ENCODE measurements at places on chromosomes 11 and 22.

- no peak for DNase-seq
Observed at GRCh38 chr22:34845391-34845790, 220.6 kb upstream of the ISX start.

DNA sequence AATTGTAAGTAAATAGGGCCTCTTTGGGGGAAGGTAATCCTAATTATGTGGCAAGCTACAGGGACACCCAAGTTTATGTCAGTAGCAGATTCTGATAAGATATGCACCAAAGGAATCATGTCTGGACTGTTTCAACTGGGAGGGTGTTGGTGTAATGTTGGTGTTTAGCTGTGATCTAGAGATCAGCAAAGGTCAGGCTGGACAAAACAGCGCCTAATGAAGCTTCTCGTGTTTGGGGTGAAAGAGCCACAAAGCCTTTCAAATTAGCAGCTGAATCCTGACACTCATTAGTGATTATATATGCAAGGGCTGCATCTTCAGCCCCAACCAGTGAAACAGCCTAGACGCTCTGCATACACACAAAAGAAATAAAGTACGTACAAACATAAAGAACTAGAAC is 106.3 kb downstream of the MPPED2 start:
- DNase-seq, result no peak

DNA sequence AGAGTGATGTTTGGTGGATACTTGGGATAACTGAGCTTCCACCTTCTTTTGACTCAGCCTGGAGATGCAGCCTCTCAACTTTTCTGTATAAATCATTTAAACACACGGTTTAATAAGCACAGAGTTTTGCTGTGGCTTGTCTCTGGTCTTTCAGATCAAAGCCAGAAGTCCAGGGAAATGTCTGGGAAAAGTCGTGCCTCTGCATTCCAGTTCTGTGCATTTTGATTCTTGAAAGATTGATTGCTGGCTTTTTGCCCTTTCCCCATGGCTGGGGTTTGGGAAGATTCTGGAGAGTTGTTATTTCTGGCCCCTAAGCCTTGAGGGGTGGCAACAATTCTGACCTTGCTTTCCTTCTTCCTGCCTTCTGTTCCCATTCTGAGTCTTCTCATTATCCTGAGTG is 154.1 kb downstream of the COMMD9 start:
- no peak for DNase-seq

- DNase-seq, result no peak
Observed at GRCh38 chr11:126640186-126640585, 284.7 kb downstream of the ST3GAL4 start.

- no peak for DNase-seq
Observed at GRCh38 chr22:37822079-37822833, 926 bp upstream of the GALR3 start.

DNA sequence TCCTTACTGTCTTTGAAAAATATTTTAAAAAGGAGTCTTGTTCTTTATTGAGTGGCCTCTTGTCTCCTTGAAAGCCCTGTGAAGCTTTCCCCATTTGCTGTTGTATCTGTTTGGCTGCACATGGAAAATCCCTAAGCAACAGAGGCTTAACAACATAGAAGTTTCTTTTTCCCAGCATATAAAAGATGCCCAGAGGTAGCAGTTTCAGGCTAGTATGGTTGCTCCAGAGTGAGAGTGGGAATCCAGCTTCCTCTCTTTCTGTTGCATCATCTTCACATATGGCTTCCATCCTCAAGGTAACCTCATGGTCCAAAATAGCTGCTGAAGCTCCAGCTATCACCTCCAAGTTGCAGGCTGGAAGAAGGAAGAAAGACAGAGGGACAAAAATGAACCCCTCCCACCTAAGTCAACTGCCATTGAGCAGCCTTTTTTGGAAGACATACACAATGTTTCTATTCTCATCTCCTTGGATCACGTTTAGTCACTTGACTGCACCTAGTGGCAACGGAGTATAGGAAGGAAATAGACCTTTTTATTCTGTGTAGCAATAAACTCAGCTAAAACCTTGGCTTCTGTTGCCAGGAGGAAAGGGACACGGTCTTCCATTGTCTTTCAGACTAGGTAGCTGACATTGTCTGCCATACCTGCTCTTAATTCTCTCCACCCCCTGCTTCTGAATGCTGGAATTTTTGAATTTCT is 5.3 kb downstream of the CSF2RB start:
- no peak for DNase-seq

DNA sequence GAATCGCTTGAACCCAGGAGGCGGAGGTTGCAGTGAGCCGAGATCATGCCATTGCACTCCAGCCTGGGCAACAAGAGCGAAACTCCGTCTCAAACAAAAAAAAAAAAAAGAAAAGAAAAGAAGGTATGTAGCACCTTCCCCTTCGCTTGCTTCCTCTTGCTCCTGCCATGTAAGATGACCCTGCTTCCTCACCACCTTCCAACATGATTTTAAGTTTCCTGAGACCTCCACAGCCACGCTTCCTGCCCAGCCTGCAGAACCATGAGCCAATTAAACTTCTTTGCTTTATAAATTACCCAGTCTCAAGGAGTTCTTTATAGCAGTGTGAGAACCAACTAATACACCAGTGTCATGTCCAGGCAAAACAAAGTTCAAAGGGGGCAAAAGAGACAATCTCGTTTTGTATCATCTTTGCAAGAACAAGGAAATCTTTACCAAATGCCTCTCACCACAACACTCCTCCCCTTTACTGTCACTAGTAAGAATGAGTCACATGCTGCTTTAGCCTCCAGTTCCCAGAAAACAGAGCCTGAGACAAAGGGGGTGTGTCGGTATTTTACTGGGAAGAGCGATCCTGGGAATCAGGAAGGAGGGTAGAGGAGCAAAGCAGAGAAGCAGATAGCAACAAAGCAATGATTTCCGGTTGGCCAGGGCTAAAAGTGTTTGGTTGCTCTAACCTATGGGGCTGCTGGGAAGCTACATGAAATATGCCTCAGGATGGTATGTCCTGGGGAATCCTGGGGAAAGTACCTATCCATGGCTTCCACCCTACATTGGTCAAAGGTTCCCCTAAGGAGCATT is 10.5 kb upstream of the MCHR1 start:
- no peak for DNase-seq

DNA sequence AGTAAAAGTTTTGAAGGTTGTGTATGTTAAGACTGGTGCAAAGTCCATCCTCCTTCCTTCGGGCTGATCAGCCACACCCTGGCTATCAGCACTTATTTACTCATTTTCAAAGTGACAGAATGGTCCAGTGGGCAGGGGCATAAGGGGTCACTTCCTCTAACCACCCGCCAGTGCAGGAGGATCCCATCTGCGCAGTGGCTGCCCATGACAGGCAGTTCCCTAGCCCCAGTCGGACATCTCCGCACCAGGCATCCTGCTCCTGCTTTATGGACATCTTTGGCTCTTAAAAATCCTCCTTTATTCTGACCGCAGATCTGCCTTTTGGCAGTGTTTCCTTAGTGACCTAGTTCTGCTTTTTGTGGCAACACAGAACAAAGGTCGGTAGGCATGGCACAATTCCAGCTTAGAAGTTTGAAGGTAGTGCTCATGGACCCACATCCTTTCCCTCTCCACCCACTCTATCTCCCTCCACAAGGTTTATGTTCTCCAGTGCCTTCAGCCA is 55.9 kb downstream of the BMAL1 start:
- DNase-seq, result no peak

- DNase-seq, result no peak
Observed at GRCh38 chr11:122852074-122852795, 13.9 kb downstream of the CRTAM start.

DNA sequence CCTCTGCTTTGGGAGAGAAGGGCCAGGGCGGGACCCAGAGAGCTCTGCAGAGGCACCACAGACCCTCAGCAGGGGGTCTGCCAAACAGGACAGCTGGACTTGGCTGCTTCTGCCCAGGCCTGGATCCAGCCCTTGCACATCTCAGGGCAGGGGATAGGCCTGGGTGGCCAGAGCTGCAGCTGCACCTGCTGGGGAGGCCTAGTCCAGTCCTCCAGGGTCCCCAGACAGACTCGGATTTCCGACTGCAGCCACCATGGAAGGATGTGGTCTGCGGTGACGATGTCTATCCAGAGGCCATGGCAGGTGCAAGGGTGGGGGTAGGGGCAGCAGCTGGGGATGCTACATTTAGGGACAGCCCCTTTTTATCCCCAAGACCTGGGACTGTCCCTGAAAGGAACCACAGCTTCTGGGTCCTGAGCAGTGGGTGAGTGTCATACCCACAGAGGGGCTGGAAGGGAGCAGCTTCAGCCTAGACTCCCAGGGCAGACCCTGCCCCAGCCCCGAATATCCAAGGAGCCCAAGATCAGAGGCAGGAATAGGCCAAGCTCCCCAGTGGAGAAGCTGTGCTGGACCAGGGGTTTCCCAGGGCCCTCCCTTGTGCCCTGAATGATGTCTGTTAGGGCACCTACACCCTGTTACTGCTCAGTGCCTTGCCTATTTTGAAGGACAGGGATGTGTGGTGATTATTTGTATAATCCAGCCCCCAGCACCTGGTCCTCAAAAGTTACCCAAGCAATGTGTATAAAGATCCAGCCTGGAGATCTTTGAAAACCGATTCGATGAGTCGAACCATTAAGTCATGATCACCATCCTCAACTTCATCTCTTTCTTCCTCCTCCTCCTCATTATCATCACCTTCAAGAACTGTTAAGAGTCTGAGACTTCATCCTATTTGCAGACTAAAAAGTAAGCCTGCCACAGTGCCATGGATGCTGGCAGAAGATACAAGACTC is 2.5 kb upstream of the IGLL5 start:
- no peak for DNase-seq

DNA sequence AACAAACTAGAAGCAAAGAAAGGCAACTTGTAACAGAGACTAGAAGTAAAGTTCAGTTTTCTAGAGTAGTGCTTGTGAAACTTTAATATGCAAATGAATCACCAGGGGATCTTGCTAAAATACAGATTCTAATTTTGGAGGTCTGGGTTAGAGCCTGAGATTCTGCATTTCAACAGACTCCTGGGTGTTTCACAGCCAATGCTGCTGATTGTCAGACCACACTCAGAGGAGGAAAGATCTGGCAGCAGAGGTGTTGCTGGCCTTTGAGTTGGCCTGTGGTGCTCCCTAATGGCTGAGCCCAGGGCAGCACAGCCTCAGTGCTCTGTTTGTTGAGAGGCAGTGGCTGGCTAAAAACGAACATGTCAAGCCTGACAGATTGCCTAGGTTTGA is 5.4 kb downstream of the CRY2 start:
- DNase-seq, result no peak

DNA sequence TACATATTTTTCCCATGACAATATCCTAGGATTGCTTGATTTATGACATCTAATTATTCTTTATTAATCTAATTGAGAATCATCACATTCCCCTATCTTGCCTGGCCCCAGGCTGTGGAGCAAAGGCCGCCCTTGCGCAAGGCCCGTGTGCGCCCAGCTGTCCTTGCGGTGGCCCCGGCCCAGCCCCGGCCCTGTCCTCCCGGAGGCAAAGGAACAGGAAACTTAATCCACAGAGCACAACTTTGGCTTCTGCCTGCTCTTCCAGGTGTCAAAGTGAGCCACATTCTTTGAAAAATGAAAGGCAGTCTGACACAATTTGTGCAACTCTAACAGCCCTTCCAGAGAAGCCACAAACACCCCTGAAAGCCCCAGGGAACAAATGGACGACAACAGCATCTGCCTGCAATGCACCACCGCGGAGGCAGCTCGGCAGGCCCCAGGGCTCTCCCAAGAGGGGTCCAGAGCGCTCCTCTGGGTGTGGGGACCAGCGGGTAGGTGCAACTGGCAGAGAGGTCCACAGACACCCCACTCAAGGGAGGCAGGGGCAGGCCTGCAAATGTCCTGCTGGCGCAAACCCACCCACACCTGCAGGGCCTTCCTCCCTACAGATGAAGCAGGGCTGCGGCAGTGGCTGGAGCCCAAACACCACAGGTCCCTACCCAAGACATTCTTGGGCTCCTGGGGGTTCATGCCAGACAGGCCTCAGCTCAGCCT is 30.3 kb downstream of the GNB1L start:
- DNase-seq, result no peak

DNA sequence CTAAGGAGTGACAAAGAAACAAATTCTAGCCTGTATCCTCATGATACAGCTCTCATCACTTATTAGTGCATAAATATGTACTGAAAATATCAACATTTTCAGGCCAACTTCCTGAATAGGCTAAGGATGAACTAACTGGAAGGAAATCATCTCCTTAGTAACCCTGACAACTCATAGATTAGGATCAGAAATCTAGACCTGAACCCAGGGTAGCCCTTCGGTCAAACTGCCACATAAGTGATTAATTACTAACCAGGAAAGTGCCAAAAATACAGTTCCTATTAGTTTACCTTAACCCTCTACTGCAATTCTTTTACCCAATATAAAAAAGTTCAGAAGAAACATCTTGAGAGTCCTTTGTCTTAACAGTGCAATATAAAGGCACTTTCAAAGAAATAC is 40.0 kb downstream of the AMBRA1 start:
- no peak for DNase-seq

GRCh38 chr11:57502376-57502775 is 13.1 kb downstream of the SLC43A1 start:
- DNase-seq, result no peak

DNA sequence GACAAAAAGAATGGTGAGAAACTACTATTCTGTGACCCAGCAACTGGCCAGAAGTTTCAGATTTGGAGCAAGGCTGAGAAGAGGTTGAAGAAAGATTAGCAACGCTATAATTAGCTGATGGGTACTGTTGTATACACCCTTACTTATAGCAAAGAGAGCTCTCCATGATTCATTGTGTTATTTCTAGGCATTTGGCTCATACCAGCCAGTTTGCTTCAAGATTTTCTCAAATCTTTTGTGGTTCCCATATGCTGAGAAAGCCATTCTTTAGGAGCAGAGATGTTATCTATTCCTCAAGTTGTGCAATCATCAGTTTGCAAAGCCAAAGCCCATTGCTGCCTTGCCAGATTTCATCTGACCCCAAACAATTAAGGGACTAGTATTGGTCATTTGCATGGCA is 179.4 kb downstream of the ETS1 start:
- DNase-seq, result no peak

GRCh38 chr11:13923716-13924650 is 38.5 kb upstream of the SPON1 start:
- DNase-seq, result no peak

DNA sequence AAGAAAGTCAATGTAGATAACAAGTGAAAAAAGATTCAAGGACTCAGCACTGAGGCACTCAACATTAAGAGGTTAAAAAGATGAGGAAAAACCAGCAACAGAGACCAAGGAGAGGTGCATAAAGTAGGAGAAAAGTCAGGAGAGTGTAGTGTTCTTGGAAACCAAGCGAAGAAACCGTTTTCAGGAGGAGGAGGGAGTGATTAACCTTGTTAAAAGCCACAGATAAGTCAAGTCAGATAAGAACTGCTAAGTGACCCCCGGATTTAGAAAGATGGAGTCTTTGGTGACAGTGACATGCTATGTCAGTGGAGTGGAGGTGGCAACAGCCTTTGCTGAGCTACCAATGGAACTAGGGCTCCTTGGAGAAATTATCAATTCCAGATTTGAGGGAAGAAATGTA is 13.9 kb upstream of the NARS2 start:
- no peak for DNase-seq

- DNase-seq, result no peak
Observed at GRCh38 chr22:50087646-50088045, 2.2 kb upstream of the MOV10L1 start.

GRCh38 chr11:84137960-84138359 is 851.8 kb upstream of the CCDC90B start:
- DNase-seq, result no peak
